CMK (cell line): ENCODE measurements at places on chromosomes 16 and 17.

- no peak for DNase-seq
These were observed 12.4 kb downstream of the UBALD1 start for GRCh38 chr16:4602331-4602730.

DNA sequence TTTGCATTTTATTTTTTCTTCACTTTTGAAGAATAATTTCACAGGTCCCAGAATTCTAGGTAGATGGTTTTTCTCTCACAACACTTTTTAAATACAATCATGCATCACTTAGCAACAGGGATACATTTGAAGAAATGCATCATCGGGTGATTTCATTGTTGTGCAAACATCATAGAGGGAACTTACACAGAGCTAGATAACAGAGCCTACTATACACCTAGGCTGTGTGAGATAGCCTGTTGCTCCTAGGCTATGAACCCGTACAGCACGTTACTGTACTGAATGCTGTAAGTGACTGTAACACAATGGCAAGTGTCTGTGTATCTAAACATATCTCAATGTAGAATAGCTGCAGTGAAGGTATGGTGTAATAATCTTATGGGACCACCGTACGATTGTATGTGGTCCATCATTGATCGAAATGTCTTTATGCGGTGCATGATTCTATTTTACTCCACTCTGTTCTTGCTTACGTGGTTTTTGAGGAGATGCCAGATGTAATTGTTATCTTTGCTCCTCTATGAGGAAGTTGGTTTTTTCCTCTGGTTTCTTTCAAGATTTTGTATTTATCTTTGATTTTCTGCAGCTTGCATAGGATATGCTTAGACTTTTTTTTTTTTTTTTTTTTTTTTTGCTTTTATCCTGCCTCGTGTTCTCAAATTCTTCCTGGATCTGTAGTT, 35.5 kb upstream of the TMEM92 start:
- DNase-seq: no peak

GRCh38 chr17:16882243-16882925, 89.5 kb downstream of the TNFRSF13B start:
- DNase-seq: no peak

- DNase-seq: no peak
These were observed 36.7 kb downstream of the AKAP10 start for GRCh38 chr17:19940722-19941464.

DNA sequence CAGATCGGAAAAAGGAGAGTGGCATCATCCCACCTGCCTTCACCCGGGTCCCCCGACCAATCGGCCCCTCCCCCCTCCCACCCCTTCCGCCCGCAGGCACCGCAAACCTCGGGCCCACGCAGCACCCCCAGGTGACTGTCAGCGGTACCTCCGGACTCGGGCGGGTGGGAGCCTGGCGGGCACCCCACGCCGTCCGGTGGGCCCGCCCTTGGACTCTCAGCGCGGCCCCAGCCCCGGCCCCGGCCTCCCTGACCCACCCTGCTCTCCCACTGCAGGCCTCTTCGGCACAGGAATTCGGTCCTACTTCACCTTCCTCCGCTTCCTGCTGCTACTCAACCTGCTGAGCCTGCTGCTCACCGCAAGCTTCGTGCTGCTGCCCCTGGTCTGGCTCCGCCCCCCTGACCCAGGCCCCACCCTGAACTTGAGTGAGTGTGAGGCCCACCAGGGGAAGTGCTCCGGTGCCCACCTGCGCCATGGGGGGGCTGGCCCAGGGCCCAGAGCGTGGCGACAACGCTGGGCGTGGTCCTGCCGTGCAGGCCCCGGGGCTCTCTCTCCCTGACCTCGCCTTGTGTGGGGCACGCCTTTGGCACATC, 1.6 kb downstream of the TMC8 start:
- DNase-seq: peak; percentile 73

DNA sequence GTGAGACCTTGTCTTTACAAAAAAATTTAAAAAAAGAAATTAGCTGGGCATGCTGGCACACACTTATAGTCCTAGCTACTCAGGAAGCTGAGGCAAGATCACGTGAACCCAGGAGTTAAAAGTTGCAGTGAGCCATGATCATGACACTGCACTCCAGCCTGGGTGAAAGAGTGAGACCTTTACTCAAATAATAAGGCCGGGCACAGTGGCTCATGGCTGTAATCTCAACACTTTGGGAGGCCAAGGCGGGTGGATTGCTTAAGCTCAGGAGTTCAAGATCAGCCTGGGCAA, 11.5 kb upstream of the RIPOR1 start:
- no peak for DNase-seq

DNA sequence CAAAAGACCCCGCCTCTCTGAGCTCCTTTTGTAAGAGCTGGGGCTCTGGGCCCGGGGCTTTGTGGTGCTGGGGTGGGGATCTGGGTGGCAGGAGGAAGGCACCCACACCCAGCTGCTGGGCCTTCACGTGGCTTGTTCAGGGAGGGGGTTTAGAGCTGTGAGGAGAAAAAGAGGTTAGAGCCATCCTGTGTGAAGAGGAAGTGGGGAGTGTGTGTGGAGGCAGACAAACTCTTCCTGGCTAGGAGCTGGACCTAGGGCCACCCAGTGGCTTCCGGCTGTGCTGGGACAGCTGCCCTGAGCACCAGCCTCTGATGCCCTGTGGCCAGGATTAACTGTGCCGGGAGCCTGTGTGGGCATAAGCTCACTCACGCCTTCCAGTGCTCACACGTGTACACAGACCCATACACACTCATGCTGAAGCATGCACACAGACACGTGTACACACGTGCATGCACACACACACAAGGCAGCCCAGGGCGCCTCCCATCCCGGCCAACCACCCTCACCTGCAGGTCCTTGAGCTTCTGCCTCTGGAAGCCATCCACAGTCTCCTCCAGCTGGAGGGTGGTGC, 7.4 kb downstream of the CIBAR2 start:
- peak; percentile 71 for DNase-seq

DNA sequence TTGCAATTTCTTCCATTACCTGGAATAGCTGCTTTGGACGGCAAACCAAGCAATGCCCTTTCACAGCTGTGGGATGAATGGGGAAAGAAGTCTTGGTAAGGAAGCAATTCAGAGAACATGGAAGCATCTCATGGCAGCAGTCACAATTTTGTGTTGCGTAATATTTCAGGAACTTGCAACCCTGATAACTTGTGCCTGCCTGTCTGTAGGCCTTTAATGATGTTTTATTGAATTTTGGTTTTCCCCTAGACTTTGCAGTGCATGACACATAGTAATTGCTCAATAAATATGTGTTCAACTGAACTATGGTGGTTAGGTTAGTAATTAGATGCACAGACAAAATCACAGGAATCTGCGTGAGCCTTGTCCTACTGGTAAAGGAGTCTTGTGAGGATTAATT, 439.5 kb downstream of the WWOX start:
- DNase-seq: no peak

GRCh38 chr17:76556765-76557367, 17.0 kb downstream of the PRCD start:
- no peak for DNase-seq

GRCh38 chr17:1374431-1375177, 25.4 kb downstream of the YWHAE start:
- DNase-seq: no peak

GRCh38 chr16:55542459-55543082, 23.9 kb upstream of the CAPNS2 start:
- DNase-seq: no peak

GRCh38 chr17:16875662-16876061, 96.3 kb downstream of the TNFRSF13B start:
- no peak for DNase-seq

DNA sequence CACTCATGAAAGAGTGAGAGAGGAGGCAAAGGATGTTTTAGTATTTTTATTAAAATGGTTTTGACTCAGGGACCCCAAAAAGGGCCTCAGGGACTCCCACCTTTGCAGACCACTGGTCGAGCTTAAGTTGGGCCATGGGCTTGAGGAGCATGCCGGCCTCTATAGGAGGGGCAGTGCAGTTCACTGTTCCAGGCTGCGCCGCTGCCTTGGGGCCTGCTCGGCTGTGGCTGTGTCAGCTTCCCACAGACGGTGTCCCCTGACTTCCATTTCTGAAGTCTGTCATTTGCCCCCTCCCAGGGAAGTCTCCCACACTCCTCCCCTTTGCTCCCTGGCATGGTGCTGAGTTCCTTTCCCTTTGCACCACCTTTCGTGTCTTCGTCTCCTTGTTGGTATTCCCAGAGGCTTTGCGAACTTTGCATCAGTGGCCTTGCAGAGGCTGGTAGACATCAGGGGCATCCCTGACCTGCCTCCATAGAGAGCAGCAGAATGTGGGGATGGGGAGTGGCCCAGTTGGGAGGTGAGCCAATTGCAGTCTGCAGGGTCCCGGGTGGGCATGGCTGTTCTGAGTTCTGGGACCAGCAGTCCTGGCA, 17.1 kb downstream of the MPRIP start:
- DNase-seq: no peak
